ENCODE measurements at places on chromosomes 5 and 9.

DNA sequence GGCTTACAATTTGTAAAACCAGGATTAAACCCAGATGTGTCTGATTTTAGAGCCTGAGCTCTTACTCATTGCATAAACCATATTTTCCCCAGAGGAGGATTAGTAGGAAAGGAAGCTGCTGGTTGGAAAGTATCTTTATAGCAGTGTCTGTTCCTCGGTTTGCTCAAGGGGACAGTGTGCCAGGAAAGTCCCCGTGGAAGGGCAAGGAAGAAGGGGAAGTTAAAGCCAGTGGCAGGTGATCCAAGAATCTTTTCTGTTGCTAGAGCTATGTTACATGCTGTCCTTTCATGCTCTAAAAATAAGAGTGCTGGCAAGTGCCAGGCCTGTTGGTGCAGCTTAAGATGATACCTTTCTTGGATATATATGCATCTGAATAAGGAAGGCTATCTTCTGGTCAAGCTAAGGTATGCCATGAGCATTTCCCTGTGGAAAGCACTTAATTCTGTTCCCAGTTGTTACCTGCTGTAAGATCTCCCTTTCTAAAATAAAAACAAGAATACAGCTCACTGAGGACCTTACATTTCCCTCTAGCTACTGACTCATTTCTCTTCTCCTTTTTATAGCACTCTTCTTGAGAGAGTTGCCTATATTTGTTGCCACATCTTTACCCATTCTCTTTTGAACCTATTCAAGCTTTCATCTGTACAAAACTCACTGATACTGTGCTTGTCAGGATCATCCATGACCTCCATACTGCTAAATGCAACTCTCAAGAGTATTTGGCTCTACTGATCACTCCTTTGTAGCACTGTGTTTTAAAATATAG is 8.0 kb downstream of the PDCD1LG2 start:
- no peak for DNase-seq

- no peak for DNase-seq
Observed at GRCh38 chr5:65292196-65292595, 189.5 kb downstream of the ADAMTS6 start.

DNA sequence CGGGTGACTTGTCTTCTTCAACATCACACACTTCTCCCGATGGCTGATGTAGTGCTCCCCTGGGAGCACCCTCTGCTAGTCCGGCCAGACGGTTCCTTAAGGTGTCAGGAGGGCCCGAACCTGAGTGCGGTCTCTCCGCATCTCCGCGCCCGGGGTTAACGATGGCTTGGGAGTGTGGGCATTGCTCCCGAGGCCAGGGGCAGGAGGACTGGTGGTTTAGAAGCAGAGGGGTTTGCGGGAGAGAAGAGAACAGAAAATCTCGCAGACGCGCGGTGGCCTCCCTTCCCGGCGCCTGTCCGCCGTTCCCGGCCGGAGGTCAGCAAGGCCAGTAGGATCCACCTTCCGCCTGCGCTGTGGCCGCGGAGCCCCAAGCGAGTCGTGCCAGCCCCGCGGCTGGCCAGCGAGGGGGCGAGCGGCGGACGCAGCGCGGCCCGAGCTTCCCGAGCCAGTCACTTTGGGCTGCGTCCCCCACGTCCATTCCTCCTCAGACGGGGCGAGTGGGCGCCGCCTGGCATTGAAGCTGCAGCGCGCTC is 700 bp downstream of the CDO1 start:
- DNase-seq = no peak

DNA sequence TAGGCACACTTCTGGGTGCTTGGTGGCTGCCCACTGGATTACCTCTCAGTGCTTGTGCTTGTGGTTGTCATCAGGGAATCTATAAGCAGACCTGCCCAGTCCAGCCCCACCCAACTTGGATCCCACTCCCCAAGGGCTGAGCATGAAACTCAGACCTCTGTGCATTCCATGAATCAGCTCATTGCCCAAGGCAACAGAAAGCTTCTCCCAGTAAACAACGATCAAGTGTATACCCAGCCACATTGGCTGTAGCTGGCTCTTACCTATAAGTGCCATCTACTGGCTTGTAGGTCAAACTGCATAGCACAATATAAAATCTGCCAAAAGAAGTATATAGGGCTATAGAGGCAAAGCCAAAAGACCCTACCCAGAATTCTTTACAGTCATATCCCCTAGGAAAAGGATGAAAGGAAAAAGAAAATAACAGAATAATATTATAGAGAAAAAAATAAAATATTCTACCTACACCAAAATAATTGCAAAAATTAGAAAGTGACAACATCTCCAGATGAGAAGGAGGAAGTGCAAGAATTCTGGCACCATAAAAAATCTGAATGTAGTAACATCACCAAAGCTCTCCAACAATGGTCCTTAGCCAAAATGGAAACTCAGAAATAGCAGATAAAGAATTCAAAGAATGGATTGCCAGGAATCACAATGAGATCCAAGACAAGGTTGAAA is 321.0 kb upstream of the TRPC7 start:
- DNase-seq = no peak

DNA sequence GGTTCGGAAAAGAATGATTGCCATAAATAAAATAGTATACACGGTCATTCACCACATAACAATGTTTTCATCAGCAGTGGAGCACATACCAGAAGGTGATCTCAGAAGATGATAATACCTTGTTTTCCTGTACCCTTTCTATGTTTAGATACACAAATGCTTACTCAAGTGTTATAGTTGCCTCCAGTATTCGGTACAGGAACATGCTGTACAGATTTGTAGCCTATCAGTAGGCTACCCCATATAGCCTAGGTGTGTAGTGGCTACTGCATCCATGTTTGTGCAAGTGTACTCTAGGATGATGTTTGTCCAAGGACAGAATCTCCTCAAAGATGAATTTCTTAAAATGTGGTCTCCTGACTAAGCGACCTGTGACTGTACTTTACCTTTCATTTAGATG is 59.2 kb downstream of the ICE1 start:
- no peak for DNase-seq

DNA sequence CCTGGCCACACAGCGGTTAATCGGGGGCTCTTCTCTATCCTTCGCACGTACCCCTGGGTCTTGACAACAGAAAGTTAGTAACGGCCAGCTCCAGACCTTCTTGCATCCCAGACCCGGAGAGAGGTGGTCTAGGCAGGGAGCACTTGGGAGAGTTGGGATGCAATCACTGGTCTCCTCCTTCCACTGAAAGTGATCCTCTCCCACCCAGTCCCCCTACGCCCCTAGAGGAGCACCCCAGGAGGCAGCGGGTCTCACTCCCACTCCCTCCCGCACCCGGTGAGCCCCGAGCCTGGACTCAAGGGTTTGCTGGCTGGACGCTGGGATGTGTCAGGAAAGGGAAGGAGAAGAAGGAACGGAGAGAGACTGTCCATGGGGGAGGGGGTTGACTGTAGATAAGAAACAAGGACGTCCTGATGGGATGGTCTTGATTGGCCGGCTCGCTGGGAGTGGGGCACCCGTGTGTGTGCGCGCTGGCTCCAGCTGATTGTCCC is 2.0 kb downstream of the RORB start:
- no peak for DNase-seq

GRCh38 chr5:113266227-113266912 is 168.4 kb downstream of the TSSK1B start:
- no peak for DNase-seq

- DNase-seq = no peak
Observed at GRCh38 chr5:92206681-92207080, 823.6 kb upstream of the ARRDC3 start.

DNA sequence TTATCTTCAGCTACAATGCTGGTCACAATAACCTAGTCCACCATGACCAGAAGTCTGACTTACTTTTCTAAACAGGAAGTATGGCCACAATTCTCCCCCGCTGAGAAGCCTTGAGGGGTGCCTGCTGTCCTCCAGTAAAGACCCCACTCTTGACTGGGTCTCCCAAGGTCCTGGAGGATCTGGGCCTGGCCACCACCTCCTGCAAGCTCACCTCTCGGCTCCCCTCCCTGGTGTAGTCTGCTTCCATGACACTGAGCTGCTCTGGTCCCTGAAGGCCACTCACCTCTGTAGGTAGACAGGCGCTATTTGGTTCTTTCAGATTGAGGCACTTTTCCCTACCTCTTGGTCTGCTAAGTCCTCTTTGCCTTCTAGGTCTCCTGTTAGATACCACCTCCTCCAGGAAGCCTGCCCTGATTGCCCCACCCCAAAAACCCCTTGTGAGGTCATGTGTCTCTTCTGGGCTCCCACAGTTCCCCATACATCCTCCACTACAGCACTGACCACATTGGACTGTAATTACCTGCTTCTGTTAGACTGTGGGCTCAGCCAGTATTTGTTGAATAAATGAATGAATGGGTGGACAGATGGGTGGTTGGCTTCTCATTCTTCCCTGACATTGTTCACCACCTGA is 62.6 kb upstream of the IER5L start:
- no peak for DNase-seq

GRCh38 chr5:151642472-151643140 is 44.1 kb downstream of the SPARC start:
- DNase-seq = no peak

DNA sequence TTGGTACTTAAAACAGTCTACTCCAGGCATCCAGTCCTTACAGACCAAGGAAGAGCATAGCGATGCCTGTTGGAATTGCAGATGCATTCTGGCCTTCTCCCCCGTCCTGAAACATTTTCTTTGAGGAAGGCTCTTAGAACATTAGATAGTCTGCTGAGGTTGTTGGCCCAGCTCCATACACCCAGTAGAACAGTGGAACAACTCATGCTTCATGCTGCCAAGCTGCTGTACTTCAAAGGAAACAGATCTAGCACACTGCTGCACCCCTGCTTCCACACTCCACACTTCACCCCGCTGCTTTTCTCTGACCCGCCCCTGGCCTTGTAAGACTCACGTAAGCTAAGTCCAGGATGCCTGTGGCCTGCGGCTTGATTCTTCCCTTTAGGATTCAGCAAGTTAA is 33.4 kb upstream of the NCS1 start:
- no peak for DNase-seq

- no peak for DNase-seq
Observed at GRCh38 chr5:17918373-17919104, 284.3 kb downstream of the TAF11L14 start.

DNA sequence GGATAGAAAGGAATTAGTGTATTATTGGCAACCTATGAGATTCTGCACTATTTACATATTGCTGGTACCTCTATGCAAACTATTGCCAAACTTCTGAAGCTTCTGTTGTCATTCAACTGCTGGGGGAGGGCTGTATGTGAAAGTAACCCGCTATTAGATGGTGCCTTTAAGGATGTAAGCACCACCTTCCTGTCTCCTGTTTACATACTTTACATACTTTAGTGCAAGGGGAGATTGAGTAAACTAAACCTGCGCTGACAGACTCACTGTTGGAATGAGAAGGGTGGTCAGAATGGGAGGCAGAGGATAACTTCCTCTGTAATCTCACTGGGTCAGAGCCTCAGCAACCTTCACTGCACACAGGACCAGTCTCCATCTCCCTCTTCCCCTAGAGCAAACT is 123.8 kb downstream of the NR3C1 start:
- no peak for DNase-seq

DNA sequence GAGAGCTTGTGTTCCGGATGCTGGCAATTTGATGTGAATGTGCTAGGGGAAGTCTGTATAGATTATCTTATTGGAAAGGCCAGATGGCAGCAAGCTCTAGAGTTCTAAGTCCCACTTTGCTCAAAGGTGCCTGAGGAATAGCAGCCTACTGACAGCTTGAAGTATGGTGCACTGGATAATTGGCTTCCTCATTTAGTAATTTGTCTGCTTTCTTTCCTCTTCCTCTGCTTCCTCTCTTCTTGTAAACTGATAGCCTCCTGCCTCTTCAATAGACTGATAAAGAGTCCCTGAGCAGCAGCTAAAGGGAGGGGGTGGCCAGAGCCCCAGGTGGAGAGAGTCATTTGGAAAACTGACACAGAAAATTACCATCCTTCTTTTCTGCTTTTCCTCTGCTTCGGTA is 177.3 kb downstream of the FGF1 start:
- DNase-seq = no peak

DNA sequence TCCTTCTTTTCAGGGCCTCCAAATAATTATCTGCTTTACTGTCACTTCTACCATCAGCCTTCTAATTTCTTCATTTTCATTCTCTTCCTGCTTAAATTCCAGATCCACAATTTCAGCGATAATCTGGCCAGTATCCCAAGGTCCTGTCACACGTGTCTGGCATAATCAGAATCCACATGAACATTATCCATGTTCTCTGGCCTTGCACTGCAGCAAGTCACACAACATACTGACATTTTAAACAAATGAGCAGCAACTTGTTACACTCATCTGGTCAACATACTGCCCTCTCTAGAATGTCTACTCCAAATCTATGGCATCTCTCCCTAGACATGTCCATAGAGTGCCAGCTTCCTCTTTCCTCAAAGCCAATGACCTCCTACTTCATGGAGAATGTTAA is 43.8 kb upstream of the RASEF start:
- no peak for DNase-seq

GRCh38 chr5:124825983-124826337 is 79.5 kb upstream of the ZNF608 start:
- DNase-seq = no peak

- DNase-seq = no peak
Observed at GRCh38 chr9:93295031-93295430, 111.1 kb downstream of the WNK2 start.

- DNase-seq = no peak
Observed at GRCh38 chr5:61182449-61182848, 20.2 kb upstream of the SMIM15 start.

GRCh38 chr9:98781588-98782383 is 14.6 kb downstream of the ANKS6 start:
- DNase-seq = no peak

DNA sequence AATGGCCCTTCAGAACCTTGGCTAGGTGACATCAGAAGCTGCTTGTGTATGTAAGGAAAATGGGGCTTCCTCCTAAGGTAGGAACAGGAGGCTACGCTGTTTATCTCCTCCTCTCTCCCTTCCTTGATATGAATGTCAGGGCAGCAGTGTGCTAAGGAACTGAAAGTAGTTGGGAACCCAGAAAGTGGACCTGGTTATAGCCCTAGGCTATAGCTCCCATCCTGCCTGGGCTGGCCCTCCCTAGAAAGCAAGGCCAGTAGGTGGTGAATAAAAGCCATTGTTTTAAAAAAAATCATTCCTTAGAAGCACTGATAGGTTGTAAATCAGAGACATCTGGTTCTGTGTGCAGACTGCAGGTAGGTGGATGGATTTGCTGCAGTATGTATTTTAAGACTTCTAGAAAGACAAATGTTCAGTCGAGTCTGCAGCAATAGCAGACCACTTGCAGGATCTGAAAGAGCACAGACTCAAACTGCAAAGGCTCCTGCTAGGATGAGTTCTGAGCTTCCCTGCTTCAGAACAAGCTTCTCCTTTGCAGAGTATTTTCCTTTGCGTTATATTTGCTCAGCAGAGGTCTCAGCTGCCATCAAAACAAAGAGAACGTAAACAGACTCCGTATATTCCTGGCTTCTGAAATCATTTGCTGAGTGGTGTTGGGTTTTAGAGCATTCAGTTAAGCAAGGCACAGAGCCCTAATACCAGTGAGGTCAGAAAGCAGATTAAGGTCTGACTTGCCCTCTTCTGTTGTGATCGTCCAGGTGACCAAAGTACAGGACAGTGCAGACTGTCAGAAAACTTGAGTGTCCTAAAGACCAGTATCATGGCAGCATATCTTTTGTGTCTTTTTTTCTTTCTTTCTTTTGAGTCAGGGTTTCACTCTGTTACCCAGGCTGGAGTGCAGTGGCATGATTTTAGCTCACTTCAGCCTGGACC is 20.1 kb upstream of the CFAP157 start:
- DNase-seq = no peak

GRCh38 chr5:84480873-84481637 is 96.4 kb upstream of the EDIL3 start:
- no peak for DNase-seq

GRCh38 chr5:74085186-74085585 is 459.2 kb downstream of the ARHGEF28 start:
- DNase-seq = no peak

- no peak for DNase-seq
Observed at GRCh38 chr5:109388407-109388806, 21.4 kb downstream of the PJA2 start.

Data from activated effector memory CD4-positive, alpha-beta T cell treated with Interleukin-2 at 50 U/mL for 16 hours (primary cell).